ENCODE measurements at places on chromosomes 7 and 10. TPM values are rescaled to one million over a fixed set of nuclear protein-coding genes. Genes with fewer than 3 reads are reported as not detected.

Gene TAS2R4
- 1.7 TPM for total RNA-seq

Gene TNKS2
- 56.0 TPM for total RNA-seq

Gene GBX1
- not detected for total RNA-seq

Gene TDRD1
- total RNA-seq: 0.50 TPM

Gene OR2A42
- total RNA-seq: not detected

Gene RET
- total RNA-seq: 1.6 TPM

Gene SORCS3
- total RNA-seq: not detected

Gene NAT16
- not detected for total RNA-seq

Gene MARVELD1
- total RNA-seq: 41.4 TPM

Gene A1CF
- not detected for total RNA-seq

Gene PPP1R17
- not detected for total RNA-seq

Gene SUN3
- total RNA-seq: not detected

Gene VENTX
- not detected for total RNA-seq

Gene TMEM168
- 26.8 TPM for total RNA-seq

Gene PDCD11
- 25.5 TPM for total RNA-seq

Gene FZD8
- 3.5 TPM for total RNA-seq

Gene NODAL
- total RNA-seq: not detected

Gene DKK1
- 71.0 TPM for total RNA-seq

Gene EEPD1
- 19.4 TPM for total RNA-seq

Gene HOXA13
- under 0.01 TPM for total RNA-seq

Gene KIAA1549
- total RNA-seq: 0.99 TPM

Gene SPDYE6
- 0.15 TPM for total RNA-seq

Gene ATP6V1F
- total RNA-seq: 156 TPM

Gene GTPBP10
- total RNA-seq: 26.8 TPM

Gene SLC35G1
- total RNA-seq: 6.0 TPM

Data from smooth muscle cell of trachea (primary cell).